H7 (cell line): ENCODE measurements at places on chromosomes 3 and 15. TPM values are rescaled to one million over a fixed set of nuclear protein-coding genes. Genes with fewer than 3 reads are reported as not detected.

DNA sequence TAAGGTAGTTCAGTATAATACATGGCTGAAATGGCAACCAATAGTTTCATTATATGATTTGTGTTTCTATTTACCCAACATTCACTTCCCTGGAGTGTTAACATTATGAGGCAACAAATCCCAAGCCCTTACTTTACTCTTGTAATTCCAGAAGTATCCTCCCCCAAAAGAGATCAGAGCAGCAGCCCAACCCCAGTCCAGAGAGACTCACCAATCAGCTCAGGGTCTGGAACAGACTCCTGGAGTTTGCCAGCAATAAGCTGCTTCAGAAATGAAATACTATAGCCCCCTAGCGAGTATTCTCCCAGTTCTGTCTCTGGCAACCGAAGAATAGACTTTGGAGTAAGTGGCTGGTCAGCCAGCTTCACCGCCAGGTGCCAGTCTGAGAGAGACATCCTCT lies 2.5 kb downstream of the UBL7 start:
- no peak for DNase-seq

DNA sequence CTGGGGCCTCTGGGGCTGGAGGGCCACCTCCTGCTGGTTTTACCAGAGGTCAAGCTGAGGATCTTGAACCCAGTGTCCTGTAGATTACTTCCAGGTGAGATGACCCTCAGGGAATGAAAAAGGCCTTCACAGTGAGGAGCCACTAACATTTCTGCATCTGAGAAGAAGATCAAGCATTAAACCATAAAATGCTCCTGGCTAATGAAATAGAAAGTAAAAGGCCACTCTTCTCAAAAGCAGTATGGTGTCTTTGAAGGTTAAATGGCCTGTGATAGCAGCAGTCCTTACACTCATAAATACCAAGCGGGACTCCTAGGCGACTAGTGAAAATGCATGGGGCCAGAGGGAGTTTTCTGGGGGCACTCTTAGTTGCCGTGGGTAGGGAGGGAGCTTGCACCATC lies 47.0 kb upstream of the RGMA start:
- DNase-seq = no peak

DNA sequence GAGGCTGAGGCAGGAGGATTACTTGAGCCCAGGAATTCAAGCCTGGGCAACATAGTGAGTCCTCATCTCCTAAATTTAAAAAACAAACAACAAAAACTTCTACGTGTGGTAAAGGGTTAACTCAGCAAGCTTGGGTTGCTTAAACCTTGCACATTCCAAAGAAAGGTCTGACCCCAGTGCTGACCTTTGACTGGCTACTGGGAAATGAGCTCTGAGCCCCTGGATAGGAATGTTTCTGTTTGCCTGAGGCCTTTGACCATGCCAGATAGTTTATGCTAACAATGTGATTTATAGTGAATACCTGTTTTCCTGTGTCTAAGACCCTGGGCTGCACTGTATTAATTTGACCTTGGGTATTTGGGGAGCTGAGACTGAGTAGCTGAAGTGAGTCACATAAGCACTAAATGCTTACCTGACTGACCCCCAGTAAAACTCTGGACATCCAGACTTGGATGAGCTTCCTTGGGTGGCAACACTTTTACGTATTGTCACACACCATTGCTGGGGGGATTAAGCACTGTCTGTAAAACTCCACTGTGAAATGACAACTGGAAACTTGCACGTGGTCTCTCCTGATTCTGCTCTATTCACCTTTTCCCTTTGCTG lies 20.7 kb downstream of the TCAIM start:
- DNase-seq = peak; percentile 24

DNA sequence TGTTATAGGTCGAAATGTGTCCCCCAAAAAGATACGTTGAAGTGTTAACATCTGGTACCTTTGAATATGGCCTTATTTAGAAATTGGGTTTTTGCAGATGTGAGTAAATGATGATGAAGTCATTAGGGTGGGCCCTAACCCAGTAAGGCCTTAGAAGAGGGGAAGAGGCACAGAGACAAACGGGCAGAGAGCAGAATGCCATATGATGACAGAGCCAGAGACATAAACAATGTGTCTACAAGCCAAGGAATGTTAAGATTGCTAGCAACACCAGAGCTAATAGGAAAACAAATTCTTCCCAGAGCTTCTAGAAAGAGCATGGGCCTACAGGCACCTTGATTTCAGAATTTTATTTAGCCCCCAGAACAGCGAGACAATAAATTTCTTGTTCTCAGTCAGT lies 693.1 kb upstream of the NECTIN3 start:
- no peak for DNase-seq

DNA sequence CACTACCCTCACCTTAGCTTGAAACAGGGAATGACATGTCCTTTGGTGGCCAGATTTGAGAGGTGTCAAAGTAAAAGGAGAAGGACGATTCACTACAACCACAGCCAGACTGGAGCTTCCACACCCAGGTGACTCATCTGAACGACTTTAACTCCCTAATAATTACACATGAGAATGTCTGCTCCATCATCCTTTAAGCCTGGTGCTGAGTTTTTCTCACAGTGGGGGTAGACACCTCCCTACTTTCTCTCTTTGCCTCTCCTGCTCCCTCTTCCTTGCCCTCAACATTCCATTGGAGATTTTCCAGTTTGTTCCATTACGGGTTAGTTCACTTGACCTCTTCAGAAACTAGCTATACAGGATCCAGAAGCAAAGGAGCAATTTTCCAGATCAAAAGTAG lies 154.3 kb upstream of the BHLHE40 start:
- DNase-seq = no peak

GRCh38 chr15:35440265-35440664 lies 105.7 kb downstream of the DPH6 start:
- no peak for DNase-seq

DNA sequence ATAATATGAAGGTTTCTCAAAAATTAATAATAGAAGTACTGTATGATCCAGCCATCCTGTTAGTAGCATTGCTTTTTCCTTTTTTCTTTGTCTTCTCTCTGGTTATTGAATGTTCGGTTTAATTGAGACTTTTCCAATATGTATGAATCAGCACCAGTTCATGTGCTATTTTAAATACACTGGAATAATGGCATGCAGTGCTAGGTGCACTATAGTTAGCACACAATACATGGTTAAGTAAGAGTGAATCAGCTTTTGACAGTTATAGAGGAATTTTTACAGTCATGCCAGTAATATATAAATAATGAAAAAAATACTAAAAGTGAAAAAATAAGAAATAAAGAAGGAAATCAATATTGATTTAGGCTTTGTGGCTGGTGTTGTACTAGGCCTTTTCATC lies 113.8 kb upstream of the STRIT1 start:
- DNase-seq = no peak

- DNase-seq = no peak
Measured at GRCh38 chr3:10017636-10018292, 8.5 kb upstream of the FANCD2 start.

DNA sequence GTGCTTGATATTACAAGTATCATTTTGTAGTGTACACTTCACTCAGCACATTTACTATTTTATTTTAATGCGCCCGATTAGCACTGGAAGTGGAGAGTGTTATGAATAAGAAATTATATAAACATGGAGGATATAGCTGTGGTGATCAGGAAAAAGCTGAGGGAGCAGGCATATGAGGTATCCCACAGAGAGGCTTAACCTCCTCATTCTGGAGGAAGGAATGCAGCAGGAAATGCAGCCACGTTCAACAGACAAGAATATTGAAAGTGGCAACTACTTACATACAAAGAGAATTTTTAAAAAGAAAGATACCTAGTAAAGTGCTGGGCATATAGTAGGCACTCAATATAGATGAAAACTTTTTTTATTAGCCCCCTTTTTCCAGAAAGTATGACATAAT lies 166.0 kb upstream of the SATB1 start:
- peak; percentile 2 for DNase-seq

DNA sequence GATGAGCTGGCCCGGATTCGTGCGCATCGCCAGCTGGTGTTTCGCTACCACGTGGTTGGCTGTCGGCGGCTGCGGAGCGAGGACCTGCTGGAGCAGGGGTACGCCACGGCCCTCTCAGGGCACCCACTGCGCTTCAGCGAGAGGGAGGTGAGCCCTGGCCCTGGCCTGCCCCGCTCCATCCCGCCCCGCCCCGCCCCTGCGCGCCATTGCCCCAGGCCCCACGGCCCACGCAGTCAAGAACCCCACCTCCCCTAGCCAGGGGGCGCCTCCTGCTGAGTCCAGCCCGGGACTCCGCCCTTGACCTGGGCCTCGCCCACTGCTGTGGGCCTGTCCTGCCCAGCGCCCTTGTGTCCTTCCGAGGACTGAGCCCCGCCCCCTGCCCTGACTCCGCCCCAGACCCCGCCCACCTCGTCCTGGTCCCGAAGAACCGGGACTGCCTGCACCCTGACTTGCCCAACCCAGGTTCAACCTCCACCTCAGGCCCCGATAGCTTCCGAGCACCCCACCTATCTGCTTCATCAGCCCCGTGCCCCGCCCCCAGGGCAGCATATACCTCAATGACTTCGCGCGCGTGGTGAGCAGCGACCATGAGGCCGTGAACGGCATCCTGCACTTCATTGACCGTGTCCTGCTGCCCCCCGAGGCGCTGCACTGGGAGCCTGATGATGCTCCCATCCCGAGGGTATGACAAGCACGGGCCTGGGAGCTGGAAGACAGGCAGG lies 14.8 kb downstream of the NT5DC2 start:
- DNase-seq = peak; percentile 99

- DNase-seq = no peak
Measured at GRCh38 chr3:162489853-162490252, 993.2 kb downstream of the OTOL1 start.

- no peak for DNase-seq
Measured at GRCh38 chr15:68354923-68355322, 77.0 kb downstream of the ITGA11 start.

- no peak for DNase-seq
Measured at GRCh38 chr15:87910301-87910700, 346.2 kb downstream of the NTRK3 start.

GRCh38 chr3:123791417-123791816 lies 92.7 kb downstream of the MYLK start:
- no peak for DNase-seq

DNA sequence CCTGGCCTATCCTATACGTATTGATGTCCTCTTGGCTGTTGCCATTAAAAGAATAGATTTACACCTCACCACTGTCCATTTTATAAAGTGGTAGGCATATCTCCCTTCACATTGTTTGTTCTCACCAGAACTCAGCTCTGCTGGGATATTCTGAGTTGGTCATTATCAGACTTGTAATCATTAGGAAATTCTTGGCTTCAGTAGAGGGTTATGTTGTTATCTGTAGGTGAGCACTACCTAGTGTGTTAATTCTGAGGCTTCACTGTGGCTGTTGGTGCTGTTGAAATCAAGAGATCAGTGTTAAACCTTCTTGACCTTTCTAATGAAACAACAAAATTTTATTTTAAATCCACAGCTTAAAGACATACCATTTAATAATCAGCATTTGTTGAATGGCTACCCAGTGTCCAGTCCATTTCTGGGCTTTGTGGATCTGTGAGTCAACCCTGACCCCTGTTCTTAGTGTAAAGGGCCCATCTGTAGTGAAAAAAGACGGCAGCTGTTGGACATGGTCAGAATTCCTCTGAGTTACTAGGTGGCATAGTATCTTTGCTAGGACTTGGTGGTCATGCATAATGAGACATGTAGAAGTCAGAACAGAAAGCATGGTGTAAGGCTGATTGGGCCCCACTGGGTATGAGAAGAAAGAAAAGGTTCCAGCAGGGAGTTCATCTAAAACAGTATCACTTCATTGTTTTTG lies 32.9 kb upstream of the P4HTM start:
- no peak for DNase-seq

GRCh38 chr3:55756976-55757375 lies 269.9 kb upstream of the WNT5A start:
- no peak for DNase-seq

- DNase-seq = no peak
Measured at GRCh38 chr15:94777037-94777436, 545.7 kb downstream of the MCTP2 start.

GRCh38 chr15:75928680-75929608 lies 25.3 kb downstream of the FBXO22 start:
- DNase-seq = peak; percentile 45

DNA sequence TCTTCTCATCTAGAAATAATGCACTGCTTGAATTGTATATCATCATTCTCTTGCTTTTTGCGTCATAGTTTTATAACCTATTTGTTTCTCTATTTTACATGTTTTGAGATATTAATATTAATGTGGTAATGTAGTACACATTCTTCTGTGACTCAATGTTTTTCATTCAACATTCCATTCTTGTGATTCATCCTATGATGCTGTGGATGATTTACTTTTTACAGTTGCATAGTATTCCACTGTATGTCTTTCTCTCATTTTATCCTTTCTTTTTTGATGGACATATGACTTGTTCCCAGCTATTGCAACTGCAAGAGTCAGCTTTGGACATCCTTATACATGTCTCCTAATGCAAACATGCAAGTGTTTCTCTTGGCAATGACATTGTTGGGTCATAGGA lies 20.6 kb upstream of the VEPH1 start:
- no peak for DNase-seq

DNA sequence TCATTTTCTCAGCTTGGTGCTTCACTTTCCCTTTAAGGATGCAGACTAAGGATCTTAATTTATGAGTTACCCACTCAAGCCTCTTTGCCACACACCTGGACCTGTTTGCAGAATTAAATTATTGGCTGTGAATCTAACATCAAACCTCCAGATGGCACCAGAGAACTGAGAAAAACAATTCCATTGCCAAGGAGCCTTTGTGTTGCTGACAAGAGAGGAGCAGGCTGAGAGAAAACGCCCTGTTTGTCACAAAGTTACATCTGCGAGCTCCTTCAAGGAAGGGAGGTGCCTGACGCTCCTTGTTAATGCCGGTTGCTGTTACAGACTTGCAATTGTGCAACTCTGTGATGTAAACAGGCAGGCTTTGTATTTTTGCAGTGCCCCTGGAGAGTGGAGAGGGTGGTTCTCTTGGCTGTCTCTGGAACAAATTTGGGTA lies 36.3 kb upstream of the TMC3 start:
- DNase-seq = peak; percentile 57

Gene DALRD3
- total RNA-seq = 55.5 and 65.9 TPM in 2 replicates

Gene MUC13
- 0.04 TPM in 1 of 2 replicates, not detected in the other for total RNA-seq

Gene BFSP2
- total RNA-seq = not detected in 2 replicates

Gene CAPN3
- total RNA-seq = not detected in 2 replicates

Gene RARRES1
- not detected in 2 replicates for total RNA-seq

Gene SERPINI1
- total RNA-seq = 6.5 and 8.3 TPM in 2 replicates

Gene ITIH1
- not detected in 2 replicates for total RNA-seq

Gene SAXO2
- 1.1 and 8.6 TPM in 2 replicates for total RNA-seq

Gene LRRC31
- total RNA-seq = not detected in 2 replicates

Gene MYD88
- total RNA-seq = 1.8 and 3.4 TPM in 2 replicates

Gene DZIP1L
- 10.7 and 13.6 TPM in 2 replicates for total RNA-seq

Gene CSPG5
- 1.5 and 1.7 TPM in 2 replicates for total RNA-seq
